Muscle of back (tissue), 13 donors: ENCODE measurements at places on chromosomes 13 and 19. TPM values are rescaled to one million over a fixed set of nuclear protein-coding genes. Genes with fewer than 3 reads are reported as not detected.

DNA sequence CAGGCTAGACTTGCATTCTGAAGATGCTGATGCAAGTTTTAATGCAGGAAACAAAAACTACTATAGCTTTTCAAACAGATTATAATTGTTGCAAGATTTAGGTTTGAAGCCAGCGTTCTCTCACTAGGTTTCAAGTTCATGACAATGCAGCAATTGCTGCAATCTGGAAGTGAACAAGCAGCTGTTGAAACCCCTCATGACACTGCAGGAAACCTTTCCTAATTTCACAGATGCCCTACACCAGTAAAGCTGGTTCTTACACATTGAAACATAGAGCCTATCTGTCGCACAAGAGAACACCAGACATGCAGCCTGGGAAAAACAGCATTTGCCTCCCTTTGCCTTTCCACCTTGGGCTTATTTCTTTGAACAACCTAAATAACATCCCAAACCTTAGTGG, 1737.2 kb upstream of the MIR17HG start:
- DNase-seq: no peak

GRCh38 chr13:99417201-99418102, 83.8 kb upstream of the TM9SF2 start:
- DNase-seq: no peak

MEIOSIN gene
- polyA plus RNA-seq: 0.09 TPM

ANKLE1 gene
- 1.6 TPM for polyA plus RNA-seq
